NCI-H187 (cell line): ENCODE measurements at places on chromosomes 7 and 10.

DNA sequence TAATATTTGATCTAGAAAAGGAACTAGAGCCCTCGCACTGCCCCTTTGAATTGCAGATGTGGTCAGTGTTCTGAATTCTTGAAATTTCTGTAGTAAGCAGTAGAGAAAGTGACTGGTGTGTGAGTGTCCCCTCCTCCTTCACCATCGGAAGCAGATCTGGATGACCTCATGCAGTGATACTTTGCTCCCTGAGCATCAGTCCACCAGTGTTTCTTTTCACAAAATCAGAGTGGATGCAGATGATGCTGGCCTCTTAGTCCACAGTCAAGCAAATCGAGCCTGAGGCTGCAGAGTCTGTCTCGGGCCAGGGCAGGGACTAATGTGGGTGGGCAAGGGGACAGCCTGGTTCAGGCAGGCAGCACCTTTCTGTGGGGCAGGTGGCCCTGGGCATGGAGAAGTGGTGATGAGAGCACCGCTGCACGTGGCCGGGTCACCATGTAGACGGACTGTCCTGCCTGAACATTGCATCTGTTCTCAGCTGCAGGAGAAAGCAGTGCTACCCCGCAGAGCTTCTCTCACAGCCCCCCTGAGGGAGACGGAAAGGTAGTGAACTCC is 5.4 kb downstream of the INSIG1 start:
- DNase-seq: no peak

DNA sequence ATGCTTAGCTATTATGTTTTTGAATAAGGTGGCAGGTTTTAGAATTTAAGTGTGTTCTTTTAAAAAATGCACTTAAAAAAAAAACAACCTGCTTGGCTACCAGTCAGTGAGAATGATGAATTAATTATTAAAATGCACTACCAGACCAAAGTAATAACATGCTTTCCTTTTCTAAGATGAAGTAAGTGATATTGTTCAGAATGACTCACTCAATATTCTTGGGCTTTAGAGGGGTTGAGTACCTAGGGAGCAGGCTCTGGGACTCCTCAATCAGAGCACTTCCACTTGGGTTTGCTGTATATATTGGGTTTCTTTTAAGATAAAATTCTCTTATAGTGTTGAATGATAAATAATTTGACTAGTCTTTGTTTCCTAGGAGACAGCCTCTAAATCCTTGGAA is 8.6 kb downstream of the STAM start:
- no peak for DNase-seq

GRCh38 chr7:133437544-133437943 is 184.7 kb downstream of the EXOC4 start:
- DNase-seq: no peak

- DNase-seq: no peak
These were observed 129.1 kb downstream of the PRKG1 start for GRCh38 chr10:51203359-51203758.

DNA sequence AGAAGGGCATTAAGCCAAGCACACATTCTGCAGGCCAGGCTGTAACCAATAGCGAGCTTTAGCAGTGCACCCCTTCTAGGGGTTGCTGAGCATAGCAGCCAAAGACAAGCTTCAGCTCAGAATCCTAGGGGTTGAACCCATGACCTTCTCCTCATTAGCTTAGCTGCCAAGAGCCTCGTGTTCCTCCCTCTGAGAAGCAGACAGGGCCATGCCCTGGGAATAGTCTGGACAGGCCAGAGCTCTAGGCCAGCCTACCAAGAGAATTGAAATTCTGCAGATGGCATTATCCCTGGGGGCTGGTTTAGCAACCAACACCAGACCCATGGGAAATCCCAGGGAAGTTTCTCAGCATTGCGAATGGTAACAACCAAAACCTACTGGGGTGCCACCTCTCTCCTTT is 77.2 kb downstream of the PLXNA4 start:
- no peak for DNase-seq

GRCh38 chr7:121714559-121715303 is 158.2 kb upstream of the PTPRZ1 start:
- no peak for DNase-seq

DNA sequence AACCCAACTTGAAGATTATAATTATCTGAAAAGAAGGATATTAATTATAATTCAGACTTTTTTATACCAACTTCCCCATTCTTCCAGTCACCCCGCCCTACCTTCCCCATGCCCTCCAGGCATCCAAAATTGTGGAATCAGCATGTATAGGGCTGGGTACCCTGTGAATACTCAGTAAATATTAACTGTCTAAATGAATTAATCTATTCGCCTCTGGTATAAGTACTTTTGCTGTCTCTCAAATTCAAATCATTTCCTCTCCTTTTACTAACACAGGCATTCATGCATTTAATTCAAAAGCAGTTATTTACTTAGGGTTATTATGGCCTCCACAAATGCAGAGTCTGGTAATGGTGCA is 26.5 kb upstream of the GOT1 start:
- no peak for DNase-seq

DNA sequence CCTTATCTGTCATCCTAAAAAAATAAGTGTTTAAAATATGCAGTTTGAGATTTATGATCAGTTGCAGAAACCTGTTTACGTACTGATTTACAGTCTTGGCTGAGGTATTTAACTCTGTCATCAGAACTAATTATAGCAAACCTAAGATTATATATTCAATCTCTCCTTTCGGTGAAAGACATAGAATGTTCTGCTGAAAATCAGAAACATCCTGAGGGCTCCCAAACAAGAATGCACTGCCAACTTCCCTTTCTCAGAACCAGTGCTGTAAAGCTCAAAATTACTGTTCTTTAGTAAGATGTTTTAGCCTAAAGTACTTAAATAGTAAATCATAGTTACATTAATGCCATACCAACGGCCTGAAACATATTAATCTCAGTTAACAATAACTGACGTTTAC is 34.3 kb downstream of the FAM204A start:
- DNase-seq: no peak

DNA sequence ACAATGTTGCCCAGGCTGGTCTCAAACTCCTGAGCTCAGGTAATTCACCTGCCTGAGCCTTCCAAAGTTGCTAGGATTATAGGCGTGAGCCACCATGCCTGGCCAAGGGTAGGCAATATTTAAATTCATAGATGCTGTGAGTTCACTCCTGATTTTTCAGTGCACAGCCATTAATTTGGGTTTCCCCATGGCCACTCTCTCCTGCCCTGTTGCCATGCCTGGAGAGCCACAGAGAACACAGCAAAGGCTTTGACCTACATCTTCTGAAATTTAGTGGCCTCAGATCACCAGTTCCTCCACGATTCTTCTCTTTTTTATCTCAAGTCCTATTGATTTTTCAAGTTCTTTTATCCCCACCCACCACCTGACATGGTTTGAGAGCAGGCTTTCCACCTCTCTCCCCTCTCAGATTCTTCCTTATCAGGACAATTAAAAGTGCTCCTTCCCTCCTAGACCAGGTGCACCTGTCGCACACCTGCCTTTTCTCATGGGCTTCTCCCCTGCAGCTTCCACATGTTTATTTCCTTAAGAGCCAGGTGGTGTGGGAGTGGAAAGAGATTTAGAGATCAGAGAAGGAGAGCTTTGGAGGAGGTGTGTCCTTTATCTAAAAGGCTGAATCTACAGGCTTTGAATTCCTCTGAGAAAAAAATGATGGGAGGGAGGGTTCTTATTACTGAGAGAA is 123.8 kb downstream of the ADRA2A start:
- DNase-seq: peak; percentile 78

- DNase-seq: no peak
These were observed 86.8 kb upstream of the STEAP1B start for GRCh38 chr7:22586786-22587140.

DNA sequence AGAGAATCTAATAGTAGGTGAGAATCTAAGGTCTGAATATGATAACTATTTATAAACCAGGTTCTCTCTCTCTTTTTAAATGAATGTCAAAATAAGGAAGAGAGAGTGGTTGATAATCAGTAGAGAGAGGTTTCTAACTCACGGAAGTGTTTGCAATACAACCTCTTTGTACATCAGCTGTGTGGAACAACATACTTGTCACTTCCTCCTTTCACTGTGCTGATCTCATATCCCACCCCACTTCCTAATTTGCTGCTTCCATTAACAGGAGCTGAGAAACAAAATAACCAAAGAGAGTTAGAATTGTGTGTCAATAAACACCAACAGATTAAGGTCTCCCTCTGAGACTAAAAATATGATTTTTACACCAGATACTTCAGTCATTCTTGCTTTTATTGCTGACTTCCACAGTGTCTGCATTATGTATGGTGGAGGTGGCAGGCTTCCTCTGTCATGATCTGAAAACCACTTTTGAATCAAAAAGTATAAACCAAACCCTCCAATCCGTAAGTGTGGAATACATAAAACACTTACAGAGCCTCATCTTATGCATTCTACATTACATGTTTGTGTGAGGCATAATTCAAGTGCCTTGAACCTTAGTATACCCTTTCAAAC is 25.0 kb downstream of the CACUL1 start:
- DNase-seq: no peak

DNA sequence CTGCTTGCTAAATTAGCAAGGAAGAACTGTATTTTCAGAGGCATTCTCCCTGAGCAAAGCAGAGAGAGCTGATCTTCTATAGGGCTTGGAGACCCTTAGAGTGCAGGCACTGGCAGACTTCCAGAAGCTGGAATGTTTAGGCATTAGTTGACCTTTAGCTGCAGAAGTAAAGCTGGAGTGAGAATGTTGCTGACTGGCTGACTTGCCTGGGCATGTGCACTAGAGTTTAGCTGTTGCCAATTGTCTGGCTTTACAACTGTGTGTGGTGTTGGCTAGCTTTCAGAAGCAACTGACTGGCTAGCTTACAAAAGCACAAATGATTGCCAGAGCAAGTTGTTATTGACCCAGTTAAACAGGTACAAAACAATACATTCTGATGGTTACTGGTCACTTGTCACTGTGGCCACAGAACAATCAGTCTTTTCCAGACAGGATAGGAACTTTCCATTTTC is 25.1 kb downstream of the FAM13C start:
- DNase-seq: no peak

- DNase-seq: no peak
These were observed 130.6 kb upstream of the BTBD16 start for GRCh38 chr10:122140461-122140902.

DNA sequence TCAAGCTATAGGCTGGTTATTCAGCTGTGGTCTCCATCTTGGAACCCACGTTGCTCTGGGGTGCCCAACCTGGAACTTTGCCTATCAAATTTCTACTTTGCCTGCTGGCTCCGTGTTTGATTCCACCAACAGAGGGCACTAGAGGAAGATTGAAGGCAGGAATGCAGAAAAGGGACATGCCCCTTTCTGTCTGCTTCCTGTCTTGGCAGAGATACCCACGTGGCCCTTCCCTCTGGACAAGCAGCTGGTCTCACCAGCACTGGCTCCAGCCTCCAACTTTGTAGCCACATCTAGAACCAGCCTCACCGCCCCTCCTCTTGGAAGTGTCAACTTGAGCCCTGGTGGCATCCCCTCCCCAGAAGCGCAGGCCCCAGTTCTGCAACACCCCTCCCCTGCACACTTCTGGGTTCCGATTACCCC is 52.1 kb upstream of the ZNF438 start:
- DNase-seq: no peak

GRCh38 chr7:133119067-133119466 is 37.2 kb upstream of the CHCHD3 start:
- no peak for DNase-seq

DNA sequence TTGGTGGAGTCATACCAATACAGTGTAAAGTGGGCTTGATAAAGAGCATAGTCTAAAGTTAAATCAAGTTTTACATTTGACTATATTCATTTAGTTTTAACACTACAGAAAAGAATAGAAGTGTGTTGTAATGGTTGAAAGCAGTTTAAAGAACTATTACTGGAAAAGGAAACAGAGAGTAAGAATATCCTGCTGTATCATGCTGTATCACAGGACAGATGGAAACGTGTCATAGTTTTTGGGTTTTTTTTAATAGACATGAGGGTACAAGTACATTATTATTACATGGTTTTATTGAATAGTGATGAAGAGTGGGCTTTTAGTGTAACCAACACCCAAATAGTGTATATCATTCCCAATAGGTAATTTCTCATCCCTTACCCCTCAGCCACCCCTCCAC is 944.3 kb downstream of the LRMDA start:
- no peak for DNase-seq

- no peak for DNase-seq
These were observed 447.7 kb downstream of the SUGCT start for GRCh38 chr7:40582539-40582938.

DNA sequence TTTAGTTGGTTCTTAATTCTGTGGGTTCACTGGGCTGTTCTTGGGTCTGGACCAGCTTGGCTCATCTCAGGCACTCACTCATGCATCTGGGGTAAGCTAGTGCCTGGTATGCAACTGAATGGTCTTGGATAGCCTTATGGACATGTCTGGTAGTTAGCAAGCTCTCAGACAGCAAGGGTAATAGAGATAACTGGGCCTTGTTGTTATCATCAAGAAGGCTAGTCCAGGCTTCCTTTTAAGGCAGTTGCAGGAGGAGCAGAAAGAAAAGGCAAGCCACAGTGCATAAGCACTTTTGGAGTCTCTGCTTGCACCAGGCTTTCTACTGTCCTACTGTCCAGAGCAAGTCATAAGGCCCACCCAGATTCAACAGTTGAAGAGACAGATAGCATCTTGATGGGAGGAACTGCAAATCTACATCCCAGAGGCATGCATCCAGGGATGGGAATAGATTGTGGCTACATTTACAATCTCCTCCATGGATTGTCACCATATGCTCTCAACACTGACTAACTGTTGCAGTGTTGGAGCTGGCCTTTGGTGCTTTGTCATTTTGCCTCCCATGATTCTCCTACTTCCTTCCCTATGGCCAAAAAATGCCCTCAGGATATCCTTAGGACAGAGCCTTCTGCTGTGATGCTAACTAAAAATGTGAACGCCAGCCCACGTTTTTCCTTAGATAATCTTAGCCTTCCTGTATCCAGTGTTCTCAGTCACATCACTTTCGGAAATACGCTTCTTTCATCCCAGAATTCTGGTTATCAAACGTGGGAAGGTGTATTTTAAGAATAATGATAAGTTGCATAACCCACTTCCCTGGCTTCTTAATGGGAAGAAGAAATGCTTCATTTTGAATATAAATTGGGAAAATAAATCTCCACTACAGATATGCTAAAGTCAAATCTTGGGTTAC is 3.6 kb downstream of the GIMAP4 start:
- DNase-seq: no peak

GRCh38 chr7:30721211-30721610 is 30.7 kb upstream of the INMT start:
- DNase-seq: no peak

GRCh38 chr10:71857934-71858890 is 7.2 kb upstream of the PSAP start:
- DNase-seq: no peak

DNA sequence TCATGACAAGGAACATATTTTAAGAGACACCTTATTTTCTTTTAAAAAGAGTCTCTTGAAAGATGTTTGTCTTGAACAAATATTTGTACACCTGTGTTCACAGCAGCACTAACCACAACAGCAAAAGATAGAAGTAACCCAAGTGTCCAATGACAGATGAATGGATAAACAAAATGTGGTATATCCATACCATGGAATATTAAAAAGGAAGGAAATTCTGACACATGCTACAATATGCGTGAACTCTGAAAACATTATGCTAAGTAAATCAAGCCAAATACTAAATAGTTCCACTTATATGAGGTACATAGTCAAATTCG is 17.8 kb downstream of the SGMS1 start:
- no peak for DNase-seq
